ENCODE measurements at places on chromosomes 12 and 14. TPM values are rescaled to one million over a fixed set of nuclear protein-coding genes. Genes with fewer than 3 reads are reported as not detected.
A peak's percentile ranks its signal among the peaks of the same experiment; 100 is the strongest.

DNA sequence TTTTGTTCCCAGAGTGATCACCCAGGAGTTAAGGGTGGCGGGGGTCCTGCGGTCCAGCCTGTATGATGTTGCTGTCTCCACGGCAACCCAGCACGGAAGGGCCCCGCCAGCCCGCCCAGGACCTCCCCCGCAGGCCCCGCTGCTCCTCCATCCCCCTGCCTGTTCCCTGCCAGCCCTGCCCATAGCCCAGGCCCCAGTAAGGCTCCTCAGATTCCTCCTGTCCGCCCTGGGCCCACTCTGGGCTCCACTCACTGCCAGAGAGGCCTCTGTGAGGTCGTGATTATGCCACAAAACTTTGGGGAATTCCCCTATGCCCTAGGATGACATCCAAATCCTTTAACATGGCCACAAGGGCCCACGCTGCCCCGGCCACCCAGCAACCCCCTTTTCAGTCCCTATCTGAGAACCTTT is 20.8 kb downstream of the HSP90AA1 start:
- DNase-seq, result no peak

GRCh38 chr12:112950701-112951100 is 12.4 kb downstream of the OAS3 start:
- DNase-seq, result no peak

Gene LRRC43
- 0.24 TPM for total RNA-seq

Gene NKX2-1
- not detected for total RNA-seq

- DNase-seq, result no peak
Observed at GRCh38 chr14:63672417-63673180, 30.9 kb upstream of the WDR89 start.

Gene TOMM20L
- 0.79 TPM for total RNA-seq

Gene FOXN4
- not detected for total RNA-seq

Gene AGAP2
- 0.92 TPM for total RNA-seq

Gene VASH1
- total RNA-seq, result 5.6 TPM

Gene TCL1A
- 0.61 TPM for total RNA-seq

DNA sequence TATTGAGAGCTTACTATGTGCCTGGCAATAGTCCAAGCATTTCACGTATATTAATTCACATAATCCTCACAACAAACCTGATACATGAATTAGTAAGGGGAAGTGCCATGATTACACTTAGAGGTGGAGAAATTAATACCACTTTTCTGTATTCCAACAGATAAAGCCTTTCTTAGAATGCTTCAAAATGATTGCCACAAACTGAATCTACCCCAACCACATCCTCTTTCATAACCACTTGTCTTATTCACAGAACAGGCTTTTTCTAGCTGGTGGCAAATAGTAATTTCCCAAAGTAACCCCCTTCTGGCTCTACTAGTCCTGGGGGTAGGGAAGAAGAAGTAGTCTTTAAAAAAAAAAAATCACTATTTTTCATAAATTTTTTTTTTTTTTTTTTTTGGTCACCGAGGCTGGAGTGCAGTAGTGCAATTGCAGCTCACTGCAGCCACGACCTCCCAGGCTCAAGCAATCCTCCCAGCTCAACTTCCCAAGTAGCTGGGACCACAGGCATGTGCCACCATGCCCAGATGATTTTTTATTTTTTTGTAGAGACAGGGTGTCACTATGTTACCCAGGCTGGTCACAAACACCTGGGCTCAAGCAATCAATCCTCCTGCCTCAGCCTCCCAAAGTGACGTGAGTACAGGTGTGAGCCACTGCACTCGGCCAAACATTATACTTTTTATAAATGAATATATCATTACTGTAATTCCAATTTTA is 59.0 kb upstream of the ARID2 start:
- no peak for DNase-seq

GRCh38 chr12:122747224-122748135 is 5.1 kb upstream of the DENR start:
- DNase-seq, result no peak

Gene NGB
- not detected for total RNA-seq

GRCh38 chr12:52539821-52540173 is 13.1 kb downstream of the KRT71 start:
- no peak for DNase-seq

- no peak for DNase-seq
Observed at GRCh38 chr12:85823436-85824180, 12.6 kb downstream of the RASSF9 start.

GRCh38 chr14:20190596-20190995 is at the start of gene OR11G2:
TSS of gene OR11G2 (plus strand) at chr14:20190896. CDS start at chr14:20197438, 6,542 bp downstream.
- no peak for DNase-seq

GRCh38 chr12:111766608-111767361 is at the start of gene ALDH2:
TSS of gene ALDH2 (plus strand) at chr12:111766933. CDS start at chr12:111766983, 50 bp downstream.
- DNase-seq, result peak; percentile 86

Gene CCDC177
- total RNA-seq, result not detected

- no peak for DNase-seq
Observed at GRCh38 chr12:10140001-10140400, 10.0 kb upstream of the CLEC7A start.

Gene SERPINA12
- total RNA-seq, result not detected

DNA sequence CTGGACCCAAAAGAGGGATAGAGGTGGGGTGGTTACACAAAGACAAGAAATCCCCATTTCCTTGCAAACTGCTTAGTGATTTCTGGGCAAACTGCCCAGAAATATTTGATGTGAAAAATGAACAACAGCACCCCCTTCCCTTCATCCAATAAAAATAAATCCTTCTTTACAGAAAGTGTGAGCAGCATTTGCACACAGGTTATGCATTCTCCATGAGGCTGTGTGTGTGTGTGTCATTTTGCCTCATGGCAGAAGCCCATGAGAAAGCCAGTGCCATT is 17.2 kb upstream of the NRXN3 start:
- no peak for DNase-seq

GRCh38 chr12:79897617-79898016 is 37.3 kb downstream of the PPP1R12A start:
- DNase-seq, result no peak

DNA sequence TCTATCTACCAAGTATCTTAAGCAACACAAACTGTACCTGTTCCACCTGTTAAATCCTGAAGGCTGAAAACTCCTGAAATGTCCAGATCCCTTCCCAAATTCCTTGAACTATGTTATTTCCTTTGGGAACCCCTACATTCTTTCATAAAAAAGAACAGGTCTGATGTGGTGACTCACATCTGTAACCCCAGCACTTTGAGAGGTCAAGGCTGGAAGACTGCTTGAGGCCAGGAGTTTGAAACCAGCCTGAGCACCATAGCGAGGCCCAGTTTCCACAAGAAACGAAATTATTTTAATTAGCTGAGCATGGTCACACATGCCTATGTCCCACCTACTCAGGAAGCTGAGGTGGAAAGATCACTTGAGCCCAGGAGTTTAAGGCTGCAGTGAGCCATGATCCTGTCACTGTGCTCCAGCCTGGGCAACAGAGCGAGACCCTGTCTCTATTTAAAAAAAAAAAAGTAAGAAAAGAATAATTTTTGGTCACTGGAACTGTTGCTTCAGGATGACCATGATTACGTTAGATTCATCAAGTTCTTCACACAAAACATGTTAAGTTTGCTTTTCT is 84.3 kb downstream of the PHLDA1 start:
- no peak for DNase-seq

Gene SCN8A
- 9.2 TPM for total RNA-seq

GRCh38 chr14:51304941-51305340 is 64.9 kb downstream of the TMX1 start:
- no peak for DNase-seq

Gene ANKS1B
- total RNA-seq, result 1.1 TPM

GRCh38 chr14:53621921-53622320 is 334.7 kb downstream of the BMP4 start:
- no peak for DNase-seq

DNA sequence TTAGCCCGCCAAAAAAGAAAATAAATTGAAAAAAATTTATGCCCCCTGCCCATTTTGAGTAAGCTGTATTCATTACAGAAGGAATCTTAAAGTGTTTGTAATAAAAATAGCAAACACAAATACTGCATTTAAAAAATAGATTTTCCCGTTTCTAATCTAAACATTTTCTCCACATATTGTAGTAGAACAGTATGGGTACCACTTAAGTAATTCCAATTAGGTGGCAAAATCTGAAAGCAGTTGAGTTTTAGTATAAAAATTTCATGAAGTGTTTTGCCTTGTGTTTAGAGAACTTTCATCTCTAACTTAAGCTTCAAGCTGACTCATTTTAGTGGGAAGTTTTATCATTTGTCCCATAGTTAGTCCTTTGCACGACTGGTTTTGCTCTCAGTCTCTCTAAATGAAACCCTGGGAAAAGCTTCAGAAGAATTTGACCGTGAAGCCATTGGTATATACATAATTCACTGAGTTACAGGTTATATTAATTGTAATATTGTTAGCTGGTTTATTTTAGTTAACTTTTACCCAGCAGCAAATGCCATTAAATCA is 214.6 kb downstream of the ERC1 start:
- no peak for DNase-seq

GRCh38 chr14:102830474-102831045 is 53.3 kb downstream of the TRAF3 start:
- no peak for DNase-seq

DNA sequence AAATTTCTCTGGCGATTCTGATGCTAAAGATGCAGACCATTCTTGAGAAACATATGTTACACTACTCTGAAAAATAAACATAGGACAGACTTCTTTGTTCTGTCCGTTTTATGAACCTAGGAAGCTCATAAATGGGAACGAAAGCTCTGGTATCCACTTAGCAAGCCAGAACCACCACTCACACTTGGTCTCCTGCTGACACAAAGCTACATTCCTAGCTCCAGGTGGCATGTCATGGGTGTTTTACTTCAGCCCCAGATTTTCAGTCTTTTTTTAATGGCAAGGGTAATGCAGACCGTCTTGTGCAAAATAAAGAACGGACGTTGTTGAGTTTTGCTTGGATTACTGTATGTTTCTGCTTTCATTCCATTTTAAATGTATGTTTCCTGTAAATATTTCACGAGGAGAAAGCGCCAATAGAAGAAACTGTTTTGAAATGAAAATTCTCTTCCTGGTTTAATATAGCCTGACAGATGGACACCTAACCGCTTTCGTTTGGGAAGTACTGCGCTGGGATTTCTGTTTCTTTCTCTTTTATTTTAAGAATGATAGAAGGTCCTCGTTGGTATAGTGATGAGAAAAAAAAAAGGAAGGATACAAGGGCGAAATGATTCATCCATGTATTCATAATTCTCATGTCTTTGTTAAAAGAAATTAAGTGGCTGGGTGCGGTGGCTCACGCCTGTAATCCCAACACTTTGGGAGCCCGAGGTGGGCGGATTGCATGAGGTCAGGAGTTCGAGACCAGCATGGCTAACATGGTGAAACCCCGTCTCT is 871 bp upstream of the COQ5 start:
- DNase-seq, result peak; percentile 30

DNA sequence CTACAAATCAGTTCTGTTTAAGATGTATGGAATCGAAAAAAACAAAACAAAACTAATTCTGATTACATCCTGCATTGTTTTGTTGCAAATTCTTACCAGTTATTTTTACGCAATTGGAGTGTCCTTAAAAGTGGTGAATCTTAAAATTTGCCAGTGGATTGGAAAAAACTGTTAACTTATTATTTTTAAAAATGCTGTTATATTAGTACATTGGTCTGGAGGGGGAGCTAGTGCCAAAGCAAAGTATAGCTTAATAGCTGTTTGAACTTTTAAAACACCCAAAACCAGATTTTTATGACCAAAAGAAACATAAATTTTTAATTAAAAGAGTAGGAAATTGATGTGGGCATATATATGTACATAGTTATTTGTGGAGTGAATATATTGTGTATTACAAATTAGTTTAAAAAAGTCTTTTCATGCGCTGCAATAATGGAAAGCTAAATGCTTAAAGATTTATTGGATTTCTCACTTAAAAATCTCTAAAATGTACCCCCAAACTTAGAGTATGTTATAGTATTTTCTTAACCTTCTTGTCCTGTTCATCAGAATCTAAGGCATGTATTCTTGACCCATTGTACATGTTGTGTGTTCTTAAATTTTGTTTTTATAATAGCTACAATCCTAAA is 2.5 kb downstream of the FUT8 start:
- DNase-seq, result no peak

DNA sequence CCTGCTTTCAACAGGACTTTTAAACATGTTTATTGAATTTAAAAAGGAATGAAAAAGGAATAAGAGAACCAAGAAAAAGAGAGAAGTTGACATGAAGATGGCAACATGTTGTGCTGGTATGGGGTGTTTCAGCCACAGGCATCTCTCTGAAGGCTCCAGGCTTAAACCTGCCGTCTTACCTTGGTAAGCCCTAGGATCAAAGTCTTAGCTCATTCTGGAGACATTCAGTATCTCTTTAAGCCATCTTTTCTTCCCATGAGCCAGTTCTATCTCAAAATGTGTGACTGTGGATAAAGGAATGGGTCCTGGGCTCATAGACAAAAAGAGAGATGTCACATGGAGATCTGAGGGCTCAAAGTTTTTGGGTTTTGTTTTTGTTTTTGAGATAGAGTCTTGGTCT is 1.6 kb upstream of the TFCP2 start:
- no peak for DNase-seq

DNA sequence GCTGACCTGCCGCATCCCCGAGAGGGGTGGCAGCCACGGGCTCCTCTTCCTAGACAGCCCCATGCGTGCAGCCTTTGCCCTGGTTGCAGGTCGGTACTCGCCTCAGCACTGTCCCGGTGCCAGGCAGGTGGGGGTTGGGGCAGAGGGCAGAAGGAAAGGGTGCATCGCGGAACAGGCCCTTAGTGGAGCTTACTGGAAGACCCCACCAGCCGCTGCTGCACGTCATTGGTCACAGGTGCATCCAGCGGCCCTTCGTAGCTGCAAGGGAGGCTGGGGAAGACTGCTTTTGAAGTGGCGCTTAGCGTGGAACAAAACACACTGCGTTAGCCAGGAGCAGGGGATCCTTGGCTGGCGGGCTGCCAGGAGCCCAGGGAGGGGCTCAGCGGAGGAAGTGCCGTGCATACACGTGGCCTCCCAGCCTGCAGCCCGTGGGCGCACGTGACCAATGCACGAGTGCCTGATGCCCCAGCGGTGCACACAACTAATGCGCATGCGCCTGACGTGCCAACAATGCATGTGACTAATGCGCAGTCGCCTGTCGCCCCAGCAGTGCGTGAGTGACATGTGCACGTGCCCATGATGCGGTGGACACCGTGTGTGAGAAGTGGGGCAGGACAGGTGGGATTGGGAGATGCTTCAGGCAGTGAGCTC is 5.0 kb upstream of the EP400 start:
- DNase-seq, result no peak
